8988T (cell line): ENCODE measurements at places on chromosomes 11 and 22.

GRCh38 chr11:17490232-17490631 lies 13.6 kb upstream of the ABCC8 start:
- no peak for DNase-seq

DNA sequence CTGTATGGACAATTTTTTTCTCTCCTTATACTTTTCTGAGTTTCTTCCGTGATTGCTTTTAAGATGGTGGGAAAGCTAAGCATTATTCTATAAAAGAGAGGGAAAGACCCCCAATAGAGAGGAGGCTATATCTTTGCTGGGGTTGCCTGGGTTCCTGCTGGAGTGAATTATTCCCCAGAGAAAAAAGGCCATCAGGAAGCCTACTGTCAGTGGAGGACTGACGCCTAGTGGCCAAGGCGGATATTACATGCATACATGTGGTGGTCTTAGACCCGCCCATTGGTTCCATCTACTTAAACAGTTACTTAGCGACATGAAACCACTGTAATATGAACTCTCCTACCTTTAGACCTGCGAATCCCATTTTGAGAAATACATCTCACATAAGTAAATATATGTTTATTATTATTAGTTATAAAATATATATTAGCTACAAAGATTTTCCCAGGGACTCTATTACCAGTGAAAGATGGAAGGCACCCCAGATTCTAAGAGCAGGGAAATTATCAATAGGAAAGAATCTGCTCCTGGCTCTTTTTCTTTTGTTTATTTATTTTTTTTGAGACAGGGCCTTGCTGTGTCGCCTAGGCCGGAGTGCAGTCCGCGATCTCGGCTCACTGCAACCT lies 15.7 kb upstream of the PGA3 start:
- peak; percentile 74 for DNase-seq

DNA sequence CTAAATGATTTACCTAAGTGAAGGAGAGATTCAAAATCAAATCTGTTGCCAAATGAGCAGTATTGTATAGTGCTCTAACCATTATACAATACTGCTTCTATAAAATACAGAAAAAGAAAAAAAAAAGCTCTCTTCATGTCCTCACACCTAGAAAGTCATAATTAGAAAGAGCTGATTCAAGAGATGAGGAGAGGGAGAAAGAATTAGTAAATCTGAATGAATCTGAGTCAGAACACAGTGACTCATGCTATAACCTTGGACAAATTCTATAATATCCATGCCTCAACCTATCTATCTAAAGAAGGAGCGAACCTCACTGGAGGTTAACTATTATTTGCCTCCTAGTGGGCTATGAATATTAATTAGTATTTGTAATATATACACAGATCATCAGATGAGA lies 29.4 kb downstream of the AMBRA1 start:
- DNase-seq, result no peak

- DNase-seq, result no peak
Measured at GRCh38 chr22:23501261-23501619, 78.8 kb downstream of the IGLL1 start.

- DNase-seq, result no peak
Measured at GRCh38 chr11:13207665-13208594, 69.7 kb upstream of the BMAL1 start.

DNA sequence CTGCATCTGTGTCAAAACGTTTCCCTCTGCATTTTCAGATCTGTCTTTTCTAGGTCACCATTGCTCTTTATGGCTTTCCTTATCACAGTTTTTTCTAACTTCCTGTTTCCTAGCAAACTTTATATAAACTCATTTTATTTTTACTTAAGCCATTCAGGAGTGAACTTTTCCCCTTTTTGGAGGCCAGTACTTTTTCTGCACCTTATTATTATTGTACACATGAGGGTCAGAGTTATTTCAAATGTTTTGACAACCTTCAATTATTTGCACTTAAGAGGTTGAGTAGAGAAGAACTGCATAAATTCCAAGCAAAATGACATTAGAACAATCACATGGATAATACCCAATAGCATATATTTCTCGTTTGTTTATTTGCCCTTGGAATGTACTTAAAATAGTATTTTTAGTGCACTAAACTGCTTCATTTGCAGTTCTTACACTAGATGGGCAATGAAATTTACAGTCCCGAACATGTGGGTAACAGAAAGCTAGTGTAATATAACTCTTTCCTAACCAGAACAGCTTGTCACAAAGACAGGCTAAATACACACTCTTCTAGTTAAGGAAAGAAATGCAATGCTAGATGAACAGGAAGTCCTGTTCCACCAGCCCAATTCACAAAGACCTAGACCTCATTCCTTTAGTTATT lies 79.5 kb downstream of the UBASH3B start:
- no peak for DNase-seq

GRCh38 chr11:63020671-63021291 lies 5.1 kb upstream of the SLC22A8 start:
- DNase-seq, result peak; percentile 71

DNA sequence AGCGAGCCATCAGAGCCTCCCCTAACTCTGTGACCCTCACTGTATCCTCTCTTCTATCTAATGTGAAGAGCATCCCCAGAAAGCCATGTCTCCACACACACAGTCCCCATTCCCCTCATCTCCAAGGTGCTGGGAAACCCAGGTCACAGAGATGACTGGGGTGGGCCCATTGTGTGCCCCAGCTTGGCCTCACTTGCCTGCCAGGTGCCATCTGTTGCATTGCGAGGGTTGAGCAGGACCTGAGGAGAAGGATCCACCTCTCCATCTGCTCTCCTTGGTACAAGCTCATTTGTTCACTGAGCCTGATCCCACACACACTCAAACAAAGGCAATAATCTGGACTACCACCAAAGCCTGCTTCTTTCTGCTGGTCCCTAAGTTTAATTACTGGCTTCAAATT lies 118.8 kb downstream of the SPATA19 start:
- no peak for DNase-seq

DNA sequence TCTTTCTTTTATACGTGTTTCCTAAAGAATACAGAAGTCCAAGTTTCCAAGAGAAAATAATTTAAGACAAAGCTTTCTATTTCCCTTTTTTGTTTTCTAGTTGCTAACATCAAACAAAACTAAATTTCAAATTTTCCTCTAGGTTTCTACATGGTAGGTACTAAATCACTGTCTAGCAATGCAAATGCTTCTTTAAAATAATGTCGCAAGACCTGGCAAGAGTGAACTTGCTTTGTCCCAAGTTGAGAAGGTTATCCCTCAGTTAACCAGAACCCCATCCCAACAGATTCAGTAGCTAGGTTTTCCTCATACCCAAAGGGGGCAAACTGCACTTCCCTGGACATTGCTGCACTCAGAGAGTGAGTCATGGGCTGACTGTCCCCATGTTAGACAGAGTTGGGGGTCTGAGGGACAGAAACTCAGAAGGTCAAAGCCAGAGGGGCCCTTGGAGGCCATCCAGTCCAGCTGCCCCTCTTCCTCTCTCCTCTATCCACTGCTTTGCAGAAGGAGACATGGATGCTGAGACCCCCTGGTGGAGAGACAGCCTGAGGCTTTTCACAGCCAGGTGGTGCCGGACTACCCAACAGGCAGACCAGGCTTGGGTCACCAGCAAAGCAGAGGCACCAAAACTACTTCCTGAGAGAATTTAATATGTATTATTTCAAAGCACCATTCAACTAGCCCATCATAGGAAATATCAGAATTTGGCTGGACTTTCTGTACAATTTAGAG lies 23.1 kb downstream of the OR2AT4 start:
- peak; percentile 18 for DNase-seq

DNA sequence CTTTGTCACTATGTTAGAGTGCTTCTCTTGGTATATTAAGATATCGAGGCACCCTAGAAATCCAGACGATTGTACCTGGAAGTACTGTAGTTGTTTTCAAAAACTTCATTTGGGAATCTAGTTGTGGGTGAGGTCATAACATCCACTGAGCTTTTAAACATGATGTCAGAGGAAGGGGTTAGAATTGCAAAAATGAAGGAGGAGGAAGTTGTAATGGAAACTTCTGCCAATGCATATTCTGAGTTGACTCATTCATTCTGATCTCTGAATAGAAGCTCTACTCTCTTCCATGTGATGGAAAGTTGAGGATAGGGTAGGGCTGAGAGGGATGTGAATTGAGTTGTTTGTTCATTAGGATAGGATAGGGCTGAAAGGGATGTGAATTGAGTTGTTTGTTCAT lies 7.7 kb downstream of the CD44 start:
- DNase-seq, result no peak

- no peak for DNase-seq
Measured at GRCh38 chr22:43042101-43042780, 27.3 kb upstream of the PACSIN2 start.

GRCh38 chr22:39952347-39952746 lies 7.8 kb upstream of the TMA7B start:
- no peak for DNase-seq

GRCh38 chr11:29309992-29310391 lies 706.8 kb downstream of the KCNA4 start:
- DNase-seq, result no peak

DNA sequence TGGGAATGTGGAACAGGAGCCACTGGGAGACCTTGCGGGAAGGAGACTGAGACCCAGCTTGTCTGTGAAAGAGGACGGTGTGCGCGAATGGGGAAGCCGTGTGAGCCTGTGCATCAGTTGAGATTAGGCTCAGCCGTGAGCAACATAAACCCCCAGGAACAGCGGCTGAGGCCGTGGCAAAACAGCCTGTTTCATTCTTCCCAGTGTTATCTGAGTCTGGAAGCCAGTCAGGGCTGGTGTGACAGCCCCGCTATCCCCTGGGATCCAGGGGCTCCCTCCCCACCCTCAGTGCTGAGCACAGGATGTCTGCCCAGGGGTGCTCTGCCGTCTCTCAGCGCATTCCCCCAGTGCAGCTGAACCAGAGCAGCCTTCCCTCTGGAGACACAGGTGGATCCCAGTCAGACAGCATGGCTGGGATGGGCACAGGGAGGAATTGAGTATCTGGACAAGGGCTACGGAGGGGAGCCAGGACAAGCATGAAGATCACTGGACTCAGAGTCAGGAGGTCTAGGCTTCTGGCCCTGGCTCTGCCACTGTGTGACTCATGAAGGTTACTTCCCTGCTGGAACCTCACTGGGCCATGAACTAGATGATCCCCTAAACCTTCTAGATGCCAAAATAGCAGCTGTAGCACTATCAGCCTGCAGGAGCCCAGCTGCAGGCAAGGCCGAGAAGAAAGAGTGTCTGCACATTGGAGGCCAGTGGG lies 8.6 kb downstream of the OAF start:
- no peak for DNase-seq

GRCh38 chr11:12126344-12127019 lies 16.1 kb downstream of the MICAL2 start:
- no peak for DNase-seq

DNA sequence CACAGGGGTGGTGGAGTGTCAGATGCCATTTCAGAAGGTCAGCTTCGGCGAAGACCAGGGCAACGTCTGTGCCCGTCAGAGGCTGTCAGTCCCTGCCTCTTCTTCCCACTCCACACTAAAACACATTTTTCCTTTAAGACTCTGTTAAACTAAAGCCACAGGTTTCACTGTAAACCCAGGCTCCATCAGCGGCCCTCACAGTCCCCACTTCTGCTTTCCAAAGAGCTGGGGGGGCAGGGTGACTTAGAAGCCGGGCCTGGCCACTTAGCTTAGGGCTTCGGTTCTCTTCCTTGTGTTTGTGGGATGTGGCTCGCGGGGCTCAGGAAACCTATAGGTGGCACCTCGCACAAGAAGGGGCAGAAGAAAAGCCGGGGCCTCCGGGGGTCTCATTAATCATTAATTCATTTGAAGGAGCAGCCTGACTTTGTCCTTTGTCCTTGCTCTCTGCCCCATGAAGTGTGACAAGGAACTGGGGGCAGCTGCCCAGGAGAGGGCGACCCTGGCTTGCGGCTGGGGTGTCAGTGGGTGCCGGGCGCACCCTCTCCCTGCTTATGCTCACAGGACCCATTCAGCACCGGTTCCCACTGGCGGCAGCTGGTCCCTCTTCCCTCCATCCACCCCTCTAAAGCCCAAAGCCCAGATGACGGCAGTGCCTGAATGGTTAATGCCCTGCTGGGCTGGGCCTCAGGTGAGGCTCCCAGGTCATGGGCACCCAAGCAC lies 4.1 kb downstream of the SLC25A45 start:
- no peak for DNase-seq

DNA sequence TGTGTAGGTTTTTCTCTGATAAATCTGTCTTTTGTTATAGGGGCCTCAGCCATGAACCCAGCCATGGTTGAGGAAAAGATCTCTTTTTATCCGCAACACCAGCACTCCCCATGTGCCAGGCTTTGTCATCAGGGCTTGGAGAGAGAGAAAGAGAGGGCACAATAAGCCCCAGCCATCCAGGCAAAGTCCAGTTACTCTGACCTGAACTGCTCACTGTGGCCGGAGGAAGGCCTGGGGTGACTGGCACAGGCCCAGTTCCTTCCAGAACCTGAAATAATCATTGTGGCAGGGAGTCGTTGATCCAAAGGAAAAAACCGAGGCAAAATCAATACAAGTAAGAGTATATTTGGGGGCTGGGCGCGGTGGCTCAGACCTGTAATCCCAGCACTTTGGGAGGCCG lies 3.9 kb upstream of the ARHGAP8 start:
- no peak for DNase-seq

DNA sequence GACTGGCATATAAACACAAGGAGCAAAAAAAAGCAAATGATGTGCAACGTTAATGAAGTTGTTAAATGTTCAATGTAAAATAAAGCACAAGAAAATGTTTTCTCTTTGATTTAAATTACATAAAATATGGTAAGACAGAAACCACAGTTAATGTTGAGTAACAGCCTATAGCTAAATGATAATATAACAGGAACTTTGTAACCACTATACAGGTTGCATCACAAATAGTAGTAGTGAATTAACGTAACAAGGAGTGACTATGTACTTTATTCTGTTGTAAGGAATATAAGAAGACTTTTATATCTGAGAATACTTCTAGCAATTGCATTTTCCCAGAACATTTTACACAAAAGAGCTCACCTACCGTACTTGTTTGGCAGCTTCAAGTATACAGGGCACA lies 16.9 kb downstream of the SAAL1 start:
- no peak for DNase-seq

GRCh38 chr11:35419184-35419829 lies at the start of gene SLC1A2:
Gene SLC1A2, minus strand, starts transcription at chr11:35419558. Its CDS starts 592 bp downstream, at chr11:35418966.
- no peak for DNase-seq

DNA sequence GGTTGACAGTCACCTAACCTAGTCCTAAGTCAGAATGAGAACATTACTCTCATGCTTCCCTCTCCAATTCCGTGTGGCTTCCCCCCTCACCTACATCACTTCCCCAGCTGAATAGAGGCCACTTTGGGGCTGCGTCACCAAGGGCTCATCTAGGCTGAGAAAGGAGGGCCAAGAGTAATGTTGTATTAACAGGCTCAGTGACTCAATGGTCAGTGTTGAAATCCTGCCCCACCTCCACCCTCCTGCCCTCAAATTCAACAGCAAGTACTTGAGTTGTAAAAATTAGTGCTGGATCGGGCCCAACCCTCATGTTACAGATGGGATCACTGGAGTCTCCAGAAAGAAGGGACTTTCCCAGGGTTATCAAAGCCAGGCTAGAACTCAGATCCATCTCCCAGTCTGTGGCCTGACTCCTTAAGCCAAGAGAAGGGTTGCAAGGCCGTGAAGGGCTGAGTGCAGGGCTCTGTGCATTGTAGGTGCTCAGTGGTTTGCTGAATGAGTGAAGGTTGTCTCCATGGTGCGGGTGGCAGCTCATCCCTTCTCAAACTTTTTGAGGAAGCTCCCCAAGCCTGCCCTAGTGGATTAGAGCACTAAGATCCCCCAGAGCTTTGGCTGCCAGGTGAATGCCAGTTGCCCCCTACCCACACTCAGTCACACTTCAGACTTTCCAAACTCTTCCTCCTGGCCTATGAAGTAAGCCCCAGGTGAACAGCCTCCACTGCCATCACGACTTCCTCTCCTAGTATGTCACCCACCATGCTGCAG lies 3.2 kb downstream of the DGAT2 start:
- no peak for DNase-seq

- no peak for DNase-seq
Measured at GRCh38 chr11:76644591-76644990, 26.0 kb downstream of the LRRC32 start.

GRCh38 chr11:32141745-32142546 lies 51.1 kb downstream of the RCN1 start:
- DNase-seq, result no peak
